Neural progenitor cell (in vitro differentiated cells): ENCODE measurements at places on chromosomes 13 and 19. TPM values are rescaled to one million over a fixed set of nuclear protein-coding genes. Genes with fewer than 3 reads are reported as not detected.

ZNF100 gene
- 18.9 and 29.5 TPM in 2 replicates for total RNA-seq

DIRAS1 gene
- total RNA-seq, result 2.7 and 4.2 TPM in 2 replicates

FXYD3 gene
- not detected in 2 replicates for total RNA-seq

BEST2 gene
- total RNA-seq, result not detected in 2 replicates

FAM83E gene
- 0.06 and 2.6 TPM in 2 replicates for total RNA-seq

DNAJC15 gene
- 2.7 and 3.2 TPM in 2 replicates for total RNA-seq

EDNRB gene
- 2.0 and 2.2 TPM in 2 replicates for total RNA-seq

FAM216B gene
- total RNA-seq, result not detected in 2 replicates

ERICH6B gene
- total RNA-seq, result not detected in 2 replicates

ZNF699 gene
- total RNA-seq, result 12.9 and 21.6 TPM in 2 replicates

FLT1 gene
- 0.37 and 0.47 TPM in 2 replicates for total RNA-seq

SIGLEC7 gene
- not detected in 2 replicates for total RNA-seq

DMKN gene
- total RNA-seq, result 175 and 208 TPM in 2 replicates

PROZ gene
- total RNA-seq, result not detected in 2 replicates

ZNF546 gene
- 5.0 and 8.2 TPM in 2 replicates for total RNA-seq

ATP1A3 gene
- 1.6 TPM in 1 of 2 replicates, not detected in the other for total RNA-seq

PNMA8A gene
- total RNA-seq, result 42.5 and 43.9 TPM in 2 replicates

TMEM150B gene
- 0.62 TPM in 1 of 2 replicates, not detected in the other for total RNA-seq

STOML3 gene
- 0.21 and 0.28 TPM in 2 replicates for total RNA-seq

ZNF888 gene
- total RNA-seq, result 8.9 and 11.6 TPM in 2 replicates

CADM4 gene
- 7.7 and 28.6 TPM in 2 replicates for total RNA-seq

MYH14 gene
- 1.6 and 6.7 TPM in 2 replicates for total RNA-seq

PODNL1 gene
- total RNA-seq, result 1.9 TPM in 1 of 2 replicates, not detected in the other
